Dermis microvascular lymphatic vessel endothelial cell (primary cell): ENCODE measurements at places on chromosomes 16 and 17. TPM values are rescaled to one million over a fixed set of nuclear protein-coding genes. Genes with fewer than 3 reads are reported as not detected.

CA5A gene
- total RNA-seq = not detected in 2 replicates

KRT17 gene
- total RNA-seq = 0.25 and 0.39 TPM in 2 replicates

METRNL gene
- total RNA-seq = 59.2 and 108 TPM in 2 replicates

EPX gene
- not detected in 2 replicates for total RNA-seq

TBC1D3B gene
- total RNA-seq = 0.64 and 2.0 TPM in 2 replicates

ODAD4 gene
- total RNA-seq = 0.13 and 0.25 TPM in 2 replicates

MINK1 gene
- total RNA-seq = 20.5 and 32.9 TPM in 2 replicates

- DNase-seq = no peak
These were observed 1.2 kb downstream of the STAT3 start for GRCh38 chr17:42386777-42387657.

DNA sequence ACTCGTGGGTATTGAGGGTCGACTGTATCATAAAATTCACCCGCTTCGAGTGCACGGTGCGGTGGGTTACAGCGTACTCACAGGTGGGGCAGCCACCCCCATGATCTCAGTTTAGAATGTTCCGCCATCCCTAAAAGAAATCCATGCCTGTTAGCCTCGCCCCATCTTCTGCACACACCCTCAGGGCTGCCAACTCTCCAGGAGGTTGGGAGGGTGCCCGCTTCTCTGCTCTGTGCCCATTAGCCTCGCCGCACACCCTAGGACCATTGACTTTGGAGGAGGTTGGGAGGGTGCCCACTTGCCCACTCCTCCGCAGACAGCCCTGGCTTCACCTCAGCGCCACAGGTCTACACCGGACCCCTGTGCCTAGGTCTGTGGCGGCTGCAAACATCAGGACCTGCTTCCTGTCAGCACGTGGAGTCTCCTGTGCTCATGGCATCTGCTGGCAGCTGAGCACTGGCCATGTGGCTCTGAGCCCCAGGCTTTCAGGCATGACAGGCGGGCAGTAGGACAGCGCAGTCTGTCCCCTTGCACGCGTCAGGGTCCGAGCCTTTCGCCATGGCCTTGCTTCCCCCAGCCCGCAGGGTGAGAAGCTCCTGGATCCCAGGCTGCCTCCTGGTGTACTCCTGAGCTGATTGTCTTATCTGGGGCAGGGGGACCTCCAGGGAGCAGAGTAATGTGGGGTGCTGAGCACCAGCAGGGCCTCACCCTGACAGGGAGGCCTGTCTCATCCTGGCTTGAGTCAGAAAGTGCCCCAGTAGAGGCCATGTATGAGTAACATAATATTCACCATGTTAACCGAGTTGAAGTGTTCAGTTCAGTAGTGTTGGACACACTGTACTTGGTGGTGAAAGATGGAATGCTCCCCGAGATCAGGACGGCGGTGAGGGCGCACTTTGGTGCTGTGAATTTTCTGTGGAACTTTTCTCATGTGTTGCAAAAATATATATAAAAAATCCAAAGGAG is 21.9 kb downstream of the NME3 start:
- no peak for DNase-seq

GRCh38 chr16:51524555-51525373 is 373.7 kb upstream of the SALL1 start:
- no peak for DNase-seq

DNA sequence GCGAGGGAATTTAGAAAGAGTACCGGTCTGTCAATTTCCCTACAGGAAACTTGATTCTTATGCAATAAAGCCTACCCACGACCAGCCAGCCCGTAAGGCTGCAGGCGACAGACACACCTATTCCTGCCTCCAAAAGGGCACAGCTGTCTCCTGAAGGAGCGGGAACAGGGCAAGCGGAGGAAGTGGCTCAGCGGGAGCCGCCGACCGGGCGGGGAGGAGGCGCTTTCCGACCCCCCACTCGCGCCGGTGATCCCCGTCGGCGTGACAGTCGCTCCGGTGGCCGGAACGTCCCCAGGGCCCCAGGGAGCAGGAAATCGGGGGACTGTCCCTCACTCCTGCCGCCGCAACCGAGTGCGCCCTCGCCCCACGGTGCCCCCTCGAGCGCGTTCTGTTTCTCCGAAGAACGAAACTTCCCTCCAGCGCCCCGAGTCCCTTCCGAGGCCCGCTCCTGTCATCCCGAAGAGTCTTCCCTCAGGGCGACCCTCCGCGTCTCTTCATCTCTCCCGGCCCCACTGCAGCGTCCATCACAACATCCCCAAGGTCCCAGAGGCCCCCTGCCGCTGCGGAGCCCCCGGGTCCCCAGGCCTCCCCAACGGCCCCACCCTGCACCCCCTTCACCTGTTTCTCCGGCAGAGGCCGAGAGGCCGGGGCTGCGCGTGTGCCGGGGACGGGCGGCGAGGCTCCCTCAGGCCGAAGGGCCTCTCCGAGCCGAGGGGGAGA is 421 bp downstream of the STAT3 start:
- no peak for DNase-seq

- no peak for DNase-seq
These were observed at the start of gene SPEM1 for GRCh38 chr17:7419819-7420610. SPEM1 (plus strand) TSS chr17:7420324; CDS start chr17:7420385, 61 bp downstream.

GRCh38 chr16:75038036-75038858 is 39.4 kb downstream of the ZNRF1 start:
- DNase-seq = no peak

GRCh38 chr17:4008082-4008435 is 43.8 kb upstream of the ATP2A3 start:
- no peak for DNase-seq

GRCh38 chr17:19386974-19387920 is at the start of gene MFAP4:
MFAP4 (minus strand) TSS chr17:19387190; CDS start chr17:19387155, 35 bp downstream.
- no peak for DNase-seq
